ENCODE measurements at places on chromosomes 3 and 15.

DNA sequence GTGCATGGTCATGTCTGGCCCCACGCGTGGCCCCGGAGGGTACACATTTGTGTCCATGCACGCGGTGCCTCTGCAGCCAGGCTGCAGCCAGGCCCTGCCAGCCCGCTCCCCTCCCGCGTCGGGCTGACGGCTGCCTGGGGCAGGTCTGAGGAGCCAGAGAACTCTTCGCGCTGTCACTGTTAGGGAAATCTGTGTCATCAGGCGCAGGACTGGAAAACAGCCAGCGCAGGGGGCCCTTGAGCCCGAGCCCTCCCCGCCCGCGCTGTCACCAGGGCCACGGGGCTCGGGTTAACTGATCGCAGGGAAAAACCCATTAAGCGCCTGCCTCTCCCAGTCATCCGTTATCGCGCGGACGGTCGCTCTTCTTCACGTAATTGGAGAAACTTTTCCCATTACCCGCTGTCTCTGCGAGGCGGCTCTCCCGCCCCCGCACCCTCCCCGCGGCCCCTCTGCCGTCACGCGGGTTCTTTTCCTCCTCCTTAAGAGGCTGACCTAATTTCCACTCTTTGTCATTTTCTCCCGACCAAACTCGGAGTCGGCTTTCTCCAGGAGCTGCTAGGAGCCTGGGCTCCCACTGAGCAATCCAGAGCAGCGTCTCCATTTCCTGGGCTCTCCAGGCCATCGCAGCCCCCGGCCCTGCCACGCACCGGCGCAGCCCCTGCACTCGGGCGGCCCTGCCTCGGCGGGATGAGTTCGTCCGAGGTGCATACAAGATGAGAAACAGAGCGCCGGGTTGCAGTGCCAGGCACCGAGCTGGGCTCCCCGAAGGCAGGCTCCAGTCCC lies 57.5 kb upstream of the PRR23E start:
- DNase-seq = no peak

GRCh38 chr15:58212909-58213526 lies 74.8 kb downstream of the AQP9 start:
- DNase-seq = no peak

DNA sequence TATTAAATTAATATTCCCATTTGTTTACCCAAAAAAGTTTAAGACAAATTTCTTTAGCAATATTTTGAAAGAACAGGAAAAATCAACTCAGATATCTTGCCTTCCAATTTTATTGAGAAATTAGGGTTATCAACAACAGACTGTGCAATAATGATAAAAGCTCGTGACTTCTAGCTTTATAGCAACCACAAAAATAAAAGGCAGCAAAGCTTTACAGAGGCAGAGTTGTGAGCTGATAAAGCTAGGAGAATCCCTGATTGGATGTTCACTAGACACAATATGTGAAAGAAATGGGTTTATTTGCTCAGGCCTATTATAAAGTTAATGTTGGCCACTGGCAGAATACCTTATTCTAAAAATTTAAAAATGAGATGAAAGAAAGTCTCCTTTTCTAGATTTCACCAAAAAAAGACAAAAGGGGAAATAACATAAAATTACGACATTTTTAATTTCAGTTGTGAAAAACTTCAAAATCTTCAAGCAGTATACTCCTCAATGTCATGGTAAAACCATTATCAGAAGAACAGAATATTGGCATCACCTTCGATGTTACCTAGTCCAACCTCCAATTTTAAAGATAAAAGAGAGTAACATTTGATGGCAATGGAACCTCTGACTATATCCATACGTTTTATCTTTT lies 2.8 kb downstream of the VPS13C start:
- DNase-seq = no peak

GRCh38 chr3:191809326-191809949 lies 348.5 kb downstream of the PYDC2 start:
- DNase-seq = peak; percentile 20

DNA sequence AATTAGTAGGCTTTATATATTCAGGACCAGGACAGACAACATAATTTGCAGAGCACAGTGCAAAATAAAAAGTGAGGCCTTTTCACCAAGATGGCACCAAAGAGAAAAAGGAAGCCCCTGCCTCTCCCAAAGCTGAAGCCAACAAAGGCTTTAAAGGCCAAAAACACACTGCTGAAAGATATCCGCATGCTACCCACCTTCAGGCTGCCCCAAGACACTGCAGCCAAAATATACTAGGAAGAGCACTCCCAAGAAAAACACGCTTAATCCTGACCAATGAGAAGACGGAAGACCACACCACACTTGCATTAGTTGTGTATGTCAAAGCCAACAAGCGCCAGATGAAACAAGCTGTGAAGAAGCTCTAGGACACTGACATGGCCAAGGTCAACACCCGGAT lies 38.0 kb downstream of the PIK3CB start:
- DNase-seq = peak; percentile 15

GRCh38 chr3:46717447-46718231 lies at the start of gene PRSS50:
PRSS50 (minus strand) TSS chr3:46717869; CDS start chr3:46717824, 45 bp downstream.
- no peak for DNase-seq

DNA sequence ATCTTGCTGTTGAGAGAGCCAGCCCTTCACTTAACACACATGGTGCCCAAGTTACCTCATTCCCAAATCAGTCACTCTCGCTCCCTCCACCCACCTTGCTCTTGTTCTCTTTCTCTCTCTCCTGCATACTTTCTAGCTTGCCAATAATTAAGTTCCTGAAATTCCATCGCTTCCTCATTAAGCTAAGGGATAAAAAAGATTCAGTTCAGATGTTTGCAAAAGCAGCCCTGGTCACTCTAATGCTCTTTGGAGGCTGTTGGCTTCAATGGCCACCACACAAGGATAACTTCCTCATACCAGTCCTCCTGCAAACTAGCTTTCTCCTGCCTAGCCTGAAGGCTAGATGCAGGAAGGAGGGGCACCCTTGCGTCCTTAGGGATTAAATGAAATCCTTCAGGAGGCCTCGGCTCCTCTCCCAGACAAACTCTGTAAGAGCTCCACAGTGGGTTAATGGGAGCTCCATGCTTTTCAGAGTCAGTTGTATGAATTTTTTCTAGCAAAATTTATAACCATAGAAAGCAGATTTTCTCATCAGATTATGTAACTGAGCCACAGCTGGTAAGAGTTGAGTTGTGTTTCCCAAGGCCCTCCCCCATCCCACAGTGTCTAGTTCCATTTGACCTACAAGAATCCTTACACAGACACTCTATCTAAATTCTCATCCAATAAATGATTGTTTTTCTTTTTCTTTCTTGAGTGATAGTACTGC lies 176.6 kb upstream of the TRIM42 start:
- DNase-seq = no peak

GRCh38 chr15:27441120-27441519 lies 470.1 kb downstream of the GABRG3 start:
- DNase-seq = no peak

- DNase-seq = no peak
Measured at GRCh38 chr3:194806991-194807630, 121.4 kb downstream of the FAM43A start.

DNA sequence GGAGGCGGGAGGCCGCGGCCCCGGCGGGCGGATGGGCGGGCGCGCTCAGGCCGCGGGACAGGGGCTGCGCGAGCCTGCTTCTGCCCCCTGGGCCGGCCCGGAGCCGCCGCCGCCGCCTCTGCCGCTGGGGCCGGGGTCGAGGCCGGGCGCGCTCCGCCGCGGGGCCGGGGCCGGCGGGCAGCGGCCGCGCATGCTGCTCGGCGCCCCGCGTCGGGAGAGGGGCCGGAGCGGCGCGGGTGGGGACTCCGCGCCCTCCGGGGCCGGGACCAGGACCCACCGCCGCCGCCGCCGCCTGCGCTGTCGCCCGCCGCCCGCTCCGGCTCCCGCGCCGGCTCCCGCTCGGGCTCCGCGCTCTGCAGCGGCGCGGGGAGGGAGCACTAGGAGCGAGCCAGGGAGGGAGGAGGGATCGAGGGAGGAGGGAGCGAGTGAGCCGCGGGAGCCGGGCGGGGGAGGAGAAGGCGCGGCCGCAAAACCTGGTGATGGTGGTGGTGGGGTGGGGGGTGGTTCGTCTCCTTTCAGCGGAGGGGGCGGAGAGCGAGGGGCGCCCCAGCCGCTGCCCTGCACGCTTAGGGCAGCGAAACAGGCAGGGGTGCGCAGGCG lies at the start of gene LINGO1:
Gene LINGO1, minus strand, starts transcription at position 379 of the 600 bp plus-strand sequence. CDS start 597 bp downstream, outside the sequence.
- no peak for DNase-seq

GRCh38 chr3:57094575-57094974 lies 34.1 kb downstream of the SPATA12 start:
- no peak for DNase-seq

DNA sequence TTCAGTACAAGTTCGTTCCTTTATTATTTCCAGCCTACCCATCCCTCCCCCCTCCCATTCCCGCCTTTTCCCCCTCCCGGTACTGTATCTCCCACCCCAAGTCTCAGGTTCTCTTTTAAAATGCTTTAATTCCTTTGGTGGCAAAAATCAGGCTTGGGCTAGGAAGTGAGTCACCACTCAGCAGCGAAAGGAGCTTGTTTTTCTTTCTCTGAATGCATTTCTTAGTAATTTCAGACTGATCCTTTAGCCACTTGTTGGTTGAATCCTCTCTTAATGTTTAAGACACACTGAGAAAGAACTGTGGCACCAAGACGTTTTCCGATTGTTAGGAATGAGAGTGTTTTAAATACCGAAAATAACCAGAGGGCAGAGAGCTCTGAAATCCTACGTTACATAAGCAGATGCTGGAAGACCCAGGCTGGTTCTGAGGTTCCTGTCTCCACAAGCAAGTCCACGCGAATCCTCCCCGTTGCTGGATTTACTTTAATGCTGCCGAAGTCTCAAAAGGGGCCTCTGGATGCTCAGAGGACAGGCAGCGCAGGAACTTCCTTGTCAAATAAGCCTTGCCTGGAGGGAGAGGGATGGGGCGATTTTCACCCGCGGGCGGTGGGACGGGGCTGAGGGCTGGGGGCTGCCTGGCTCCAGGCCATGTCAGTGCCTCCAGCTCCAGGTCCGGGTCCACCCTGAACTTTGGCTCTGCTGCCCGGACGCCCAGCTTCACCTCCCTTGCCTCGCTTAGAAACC lies 854 bp upstream of the COL8A1 start:
- DNase-seq = no peak

DNA sequence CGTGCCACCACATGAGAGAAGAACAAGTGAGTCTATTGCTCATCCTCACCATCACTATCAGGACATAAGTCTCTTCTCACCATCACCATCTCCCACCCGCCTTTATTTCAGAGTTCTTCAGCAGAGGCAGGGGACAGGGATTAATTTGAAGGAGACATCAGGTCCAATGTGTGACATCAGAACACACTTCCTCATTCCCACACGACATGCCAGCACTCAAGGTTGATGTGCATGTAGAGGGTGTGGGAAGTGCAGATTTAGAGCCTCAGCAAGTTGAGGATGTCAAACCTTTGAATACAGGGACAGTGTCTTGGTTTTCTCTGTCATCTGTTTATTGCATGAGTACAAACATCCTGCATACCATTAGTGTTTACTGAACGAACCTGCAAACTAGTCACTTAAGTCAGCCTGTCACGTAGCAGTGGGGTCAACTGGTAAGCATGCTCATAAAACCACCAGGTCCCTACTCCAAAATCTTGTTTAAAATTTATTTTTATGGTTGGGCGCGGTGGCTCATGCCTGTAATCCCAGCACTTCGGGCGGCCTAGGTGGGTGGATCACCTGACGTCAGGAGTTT lies 104.4 kb downstream of the MYLK start:
- DNase-seq = no peak

- no peak for DNase-seq
Measured at GRCh38 chr15:29937956-29938355, 115.7 kb upstream of the TJP1 start.

Measured in iPS DF 19.7 (cell line).